ENCODE measurements at places on chromosomes 5 and 9.

DNA sequence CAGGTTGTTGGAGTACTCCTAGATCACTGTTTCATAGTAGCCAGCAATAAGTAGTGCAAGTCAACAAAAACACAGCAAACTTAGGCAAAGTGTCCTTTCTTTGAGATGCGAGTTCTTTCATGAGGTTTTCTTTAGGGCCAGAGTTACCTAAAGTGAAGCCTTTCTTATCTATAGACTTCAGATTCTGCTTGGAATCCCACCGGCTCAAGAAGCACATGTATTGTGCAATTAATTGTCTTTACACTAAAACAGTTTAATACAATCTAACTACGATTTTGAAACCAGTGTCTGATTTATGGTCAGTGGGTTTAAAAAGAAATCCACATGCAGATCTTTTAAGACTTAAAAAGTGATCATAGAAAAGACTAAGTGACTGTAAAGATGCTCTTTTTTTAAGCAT is 3.6 kb downstream of the PURA start:
- no peak for DNase-seq

- no peak for DNase-seq
These were observed 345.0 kb downstream of the GABRB2 start for GRCh38 chr5:161201558-161201957.

- DNase-seq, result no peak
These were observed 32.2 kb upstream of the OR2S2 start for GRCh38 chr9:35990155-35990554.

- DNase-seq, result no peak
These were observed 302.4 kb downstream of the NR3C1 start for GRCh38 chr5:143101121-143101520.

- DNase-seq, result no peak
These were observed 28.2 kb downstream of the SH3PXD2B start for GRCh38 chr5:172426086-172426485.

DNA sequence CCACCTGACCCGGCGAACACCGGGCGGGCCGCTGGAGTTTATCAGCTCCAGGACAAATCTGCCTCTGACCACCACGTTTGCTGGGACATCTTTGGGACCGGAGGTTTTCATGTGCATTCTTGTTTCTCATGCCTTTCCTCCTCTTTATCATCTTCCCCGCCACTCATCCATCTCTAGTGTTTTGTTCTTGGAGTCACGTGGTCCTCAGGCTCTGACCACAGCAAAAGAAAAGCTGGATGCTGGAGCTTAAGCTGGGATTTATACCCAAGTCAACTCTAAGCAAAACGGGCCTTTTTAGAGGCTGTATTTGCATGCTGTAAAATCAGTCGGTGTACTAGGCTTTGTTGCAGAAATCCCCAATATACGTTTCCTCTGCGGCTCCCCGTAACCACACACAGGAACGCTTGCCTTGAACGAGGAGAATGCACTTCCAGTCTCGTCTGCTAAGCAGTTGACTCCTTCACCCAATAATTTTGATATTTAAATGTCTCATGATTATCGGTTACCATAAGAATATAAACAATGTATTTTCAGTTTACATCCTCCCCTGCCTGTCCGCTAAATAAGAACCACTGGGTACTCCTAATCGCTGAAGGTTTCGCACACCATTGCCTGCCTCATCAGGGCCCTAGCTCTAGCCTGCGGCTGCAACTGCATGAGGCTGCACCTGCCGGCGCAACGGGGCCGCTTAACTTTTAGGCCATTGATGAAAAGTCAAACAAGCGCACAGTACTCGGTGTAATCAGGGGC is 560 bp upstream of the NDUFS6 start:
- peak; percentile 59 for DNase-seq

GRCh38 chr5:99644822-99645221 is 716.0 kb upstream of the CHD1 start:
- no peak for DNase-seq

DNA sequence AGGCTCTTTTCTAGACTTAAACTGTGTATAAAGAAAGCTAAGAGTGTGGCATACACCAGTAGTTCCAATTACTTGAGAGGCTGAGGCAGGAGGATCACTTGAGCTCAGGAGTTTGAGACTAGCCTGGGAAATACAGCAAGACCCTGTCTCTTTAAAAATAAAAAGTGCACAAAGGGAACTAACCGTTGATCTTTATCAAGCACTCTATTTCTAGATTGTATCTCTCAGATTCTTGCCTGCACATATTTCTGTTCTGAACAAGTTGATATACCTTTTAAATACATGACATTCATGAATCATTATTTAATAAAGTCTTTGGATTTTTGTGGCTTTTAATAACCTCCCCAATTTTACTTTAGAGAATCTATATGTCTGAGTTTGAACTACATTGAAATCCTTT is 47.2 kb downstream of the HMGCR start:
- DNase-seq, result no peak

DNA sequence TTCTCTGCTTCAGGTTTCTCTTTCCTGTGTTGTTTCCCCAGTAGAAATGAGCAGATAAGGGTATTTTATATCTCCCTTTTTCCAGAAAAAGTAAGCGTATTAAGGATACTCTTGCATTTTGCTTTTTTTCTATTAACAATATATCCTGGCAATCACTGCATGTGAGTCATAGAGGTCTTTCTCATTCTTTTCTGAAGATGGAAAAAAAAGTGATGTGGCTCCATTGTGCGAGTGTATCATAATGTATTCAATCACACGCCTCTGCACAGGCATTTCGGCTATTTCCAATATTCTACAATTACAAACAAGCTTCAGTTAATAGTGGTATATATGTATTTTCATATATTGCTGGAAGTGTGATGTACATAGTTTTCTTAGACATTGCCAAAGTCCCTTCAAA is 155.9 kb downstream of the MED27 start:
- no peak for DNase-seq

DNA sequence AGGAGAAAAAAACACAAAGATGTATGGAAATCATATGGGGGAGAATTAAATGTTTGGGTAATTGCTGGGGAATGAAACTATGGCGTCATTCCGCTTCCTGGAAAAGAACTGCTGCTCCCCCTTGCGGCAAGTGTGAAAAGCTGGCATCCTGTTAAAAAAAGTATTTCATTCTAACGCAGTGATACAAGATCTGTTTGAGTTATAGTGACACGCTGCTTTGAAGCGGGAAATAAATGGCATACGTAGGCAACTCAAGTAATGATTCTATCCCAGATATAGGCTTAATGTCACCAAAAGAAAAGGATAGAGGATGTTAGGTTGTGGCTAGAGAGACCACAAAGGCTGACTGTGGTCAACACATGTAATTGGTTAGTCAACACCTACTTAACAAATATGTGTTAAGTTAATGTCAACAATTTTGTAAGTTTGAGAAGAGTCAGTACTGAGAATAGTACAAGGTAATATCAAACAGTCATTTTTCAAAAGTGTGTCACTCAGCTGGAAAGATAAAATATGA is 70.2 kb upstream of the ALDH1A1 start:
- peak; percentile 59 for DNase-seq

- no peak for DNase-seq
These were observed 149.2 kb downstream of the CEP120 start for GRCh38 chr5:123273984-123274383.

- no peak for DNase-seq
These were observed 1.2 kb downstream of the DROSHA start for GRCh38 chr5:31530541-31531265.

GRCh38 chr5:177402271-177403043 is 2.0 kb upstream of the PFN3 start:
- peak; percentile 77 for DNase-seq

GRCh38 chr5:119393201-119393691 is 37.4 kb downstream of the TNFAIP8 start:
- DNase-seq, result no peak

GRCh38 chr5:137344723-137345322 is 154.3 kb downstream of the SPOCK1 start:
- no peak for DNase-seq

GRCh38 chr5:3024976-3025375 is 273.5 kb upstream of the IRX2 start:
- DNase-seq, result peak; percentile 25

DNA sequence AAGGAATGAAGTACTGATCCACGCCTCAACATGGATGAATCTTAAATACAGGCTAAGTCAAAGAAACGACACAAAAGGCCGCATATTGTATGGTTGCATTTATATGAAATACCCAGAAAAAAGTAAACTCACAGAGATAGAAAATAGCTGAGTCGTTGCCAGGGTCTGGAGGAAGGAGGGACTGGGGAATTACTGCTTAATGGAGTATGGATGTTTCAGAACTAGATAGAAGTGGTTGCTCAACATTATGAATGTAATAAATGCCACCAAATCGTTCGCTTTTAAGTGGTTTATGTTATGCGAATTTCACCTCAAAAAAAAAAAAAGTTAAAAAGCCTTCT is 784 bp upstream of the MSANTD3 start:
- no peak for DNase-seq

DNA sequence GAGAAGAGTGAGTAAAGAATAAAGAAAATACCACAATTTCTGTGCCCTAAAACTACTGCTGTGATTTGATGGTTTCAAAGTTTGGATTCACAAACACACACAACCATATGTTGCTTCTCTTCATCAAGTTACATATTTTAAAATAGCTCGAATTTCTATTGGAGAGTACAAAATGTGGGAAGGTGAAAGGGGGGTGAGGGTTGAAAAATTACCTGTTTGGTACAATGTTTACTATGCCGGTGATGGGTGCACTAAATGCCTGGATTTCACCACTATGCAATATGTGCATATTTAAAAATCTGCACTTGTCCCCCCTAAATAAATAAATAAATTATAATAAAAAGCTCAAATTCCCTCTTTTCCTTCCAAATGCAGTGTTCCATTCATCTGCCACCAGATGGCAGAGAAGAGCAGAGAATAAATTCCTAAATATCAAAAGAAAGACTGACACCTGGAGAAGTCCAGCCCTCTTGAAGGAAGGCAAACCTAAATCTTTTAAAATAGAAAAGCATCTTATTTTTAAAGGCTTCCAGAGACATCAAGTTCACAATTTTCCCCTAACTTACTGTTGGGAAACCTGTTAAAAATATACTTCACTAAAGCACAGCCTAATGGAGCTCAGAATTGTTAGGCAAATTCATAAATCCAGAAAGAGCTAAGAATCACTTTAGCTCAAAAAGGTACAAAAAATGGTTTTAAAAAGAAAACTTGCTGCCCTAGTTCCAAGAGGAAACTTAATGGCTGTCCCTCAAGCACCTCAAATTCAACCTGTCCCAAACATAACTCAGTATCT is 24.8 kb upstream of the HNRNPA0 start:
- DNase-seq, result no peak
